CD4-positive, alpha-beta T cell treated with Interleukin-1 beta for 1 hour (primary cell): ENCODE measurements at places on chromosomes 2 and 18.

DNA sequence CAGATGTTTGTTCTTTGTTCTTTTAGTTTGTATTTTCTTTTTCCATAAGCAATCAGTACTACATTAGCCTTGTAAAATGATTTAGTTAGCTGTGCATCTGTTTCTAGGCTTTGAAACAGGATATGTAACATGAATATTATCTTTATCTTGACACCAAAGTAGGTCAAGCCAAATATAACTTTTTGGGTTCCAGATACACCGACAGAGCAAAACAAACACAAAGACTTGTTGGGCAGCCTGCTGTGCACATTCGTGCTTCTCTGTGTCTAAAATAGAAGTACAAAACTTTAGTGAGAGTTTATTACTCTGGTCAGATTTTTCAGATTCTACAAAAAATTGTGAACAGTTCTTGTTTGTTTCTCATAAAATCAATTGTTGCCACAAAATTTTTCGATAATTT, 1059.3 kb upstream of the GYPC start:
- no peak for DNase-seq

DNA sequence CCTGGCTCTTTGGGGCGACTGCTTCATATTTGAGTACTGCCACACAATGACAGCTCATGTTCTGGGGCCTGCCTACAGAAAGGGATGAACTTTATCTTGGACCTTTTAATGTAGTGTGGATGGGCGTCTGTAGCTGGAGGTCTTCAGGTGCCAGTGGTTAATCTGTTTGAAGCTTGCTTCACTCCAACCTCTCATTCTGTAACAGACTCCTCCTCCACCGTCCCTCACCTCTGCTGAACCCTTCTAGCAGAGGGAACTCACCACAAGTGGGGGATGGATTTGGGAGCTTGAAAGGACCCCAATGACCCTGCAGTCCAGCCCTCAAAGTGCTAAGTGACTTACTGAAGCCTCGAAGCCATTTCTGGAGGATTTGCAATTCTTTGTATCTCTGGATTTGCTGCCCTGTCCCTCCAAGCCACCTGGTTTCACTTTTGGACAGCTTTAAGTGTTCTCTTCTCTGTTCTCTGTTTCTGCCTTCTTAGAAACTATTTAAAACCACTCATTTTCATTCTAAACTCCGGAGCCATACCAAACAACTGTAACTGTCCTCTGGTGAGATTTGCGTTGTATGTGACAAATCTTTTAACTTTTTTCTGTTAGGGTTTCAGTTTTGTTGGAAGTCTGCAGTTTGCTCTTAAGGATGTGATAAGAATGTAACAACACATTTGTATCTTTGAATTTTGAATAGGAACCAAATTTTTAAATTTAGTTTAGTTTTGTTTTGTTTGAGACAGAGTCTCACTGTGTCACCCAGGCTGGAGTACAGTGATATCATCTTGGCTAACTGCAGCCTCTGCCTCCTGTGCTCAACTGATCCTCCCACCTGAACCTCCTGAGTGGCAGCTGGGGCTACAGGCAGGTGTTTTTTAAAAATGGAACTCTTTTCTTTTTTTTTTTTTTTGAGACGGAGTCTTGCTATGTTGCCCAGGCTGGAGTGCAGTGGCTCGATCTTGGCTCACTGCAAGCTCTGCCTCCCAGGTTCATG, 37.0 kb upstream of the CASP8 start:
- DNase-seq: no peak

DNA sequence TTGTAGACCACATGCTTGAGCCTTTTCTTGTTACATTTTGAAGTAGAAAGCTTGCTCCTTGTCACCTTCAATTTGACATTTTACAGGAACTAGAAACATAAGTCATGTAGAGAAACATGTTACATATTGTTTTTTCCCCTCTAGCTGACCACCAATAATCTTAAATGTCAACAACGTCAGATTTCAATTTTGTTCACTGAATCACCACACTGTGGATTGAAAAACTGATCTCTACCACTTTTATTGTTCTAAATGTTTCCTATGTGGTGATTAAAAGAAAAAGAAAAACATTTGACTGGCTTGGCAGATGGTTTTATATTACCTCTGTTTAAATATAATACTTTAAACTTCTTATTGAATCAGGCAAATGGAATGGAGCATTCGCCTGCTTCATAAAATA, 87.7 kb downstream of the DSEL start:
- no peak for DNase-seq

GRCh38 chr2:21650569-21650968, 526.8 kb downstream of the TDRD15 start:
- no peak for DNase-seq

- no peak for DNase-seq
Measured at GRCh38 chr2:198973785-198974184, 484.0 kb downstream of the SATB2 start.

- no peak for DNase-seq
Measured at GRCh38 chr2:25229279-25230197, 61.2 kb upstream of the POMC start.

DNA sequence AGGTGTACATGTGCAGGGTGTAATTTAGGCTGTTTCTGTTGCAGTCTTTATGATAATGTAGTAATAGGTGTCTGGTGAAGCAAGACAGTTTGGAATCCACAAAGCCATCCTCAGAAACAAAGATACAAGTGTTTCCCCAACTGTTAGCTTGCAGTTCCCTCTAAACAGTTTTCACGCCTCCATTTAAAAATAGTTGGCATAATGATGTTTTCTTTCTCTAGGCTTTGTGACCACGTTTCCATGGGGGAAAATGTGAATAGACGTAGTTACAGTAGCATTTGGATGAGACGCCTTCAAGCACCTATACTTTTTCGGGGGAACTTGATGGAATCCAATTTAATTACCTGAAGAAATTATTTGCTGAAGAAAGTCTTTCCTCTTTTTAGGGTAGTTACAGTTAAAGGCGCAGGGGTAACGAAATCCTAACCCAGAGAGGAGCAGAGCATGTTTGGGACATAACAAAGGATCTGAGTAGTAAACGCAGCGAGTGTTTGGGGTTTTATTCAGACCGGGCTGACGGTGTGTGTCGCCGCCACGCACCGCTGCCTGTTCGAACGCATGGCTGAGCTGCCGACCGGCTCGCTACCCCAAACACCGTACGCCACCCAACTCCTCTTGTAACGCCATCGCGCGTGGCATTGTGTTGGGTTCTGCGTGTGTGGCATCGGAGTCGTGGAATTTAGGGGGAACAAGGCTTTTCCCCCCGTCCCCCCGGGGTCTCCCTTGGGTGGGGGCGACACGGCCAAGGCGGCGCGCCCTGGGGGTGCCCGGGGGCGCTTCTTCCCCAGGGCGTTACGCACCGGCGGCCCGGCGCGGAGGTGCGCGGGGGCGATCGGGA, 681 bp upstream of the NRP2 start:
- no peak for DNase-seq

DNA sequence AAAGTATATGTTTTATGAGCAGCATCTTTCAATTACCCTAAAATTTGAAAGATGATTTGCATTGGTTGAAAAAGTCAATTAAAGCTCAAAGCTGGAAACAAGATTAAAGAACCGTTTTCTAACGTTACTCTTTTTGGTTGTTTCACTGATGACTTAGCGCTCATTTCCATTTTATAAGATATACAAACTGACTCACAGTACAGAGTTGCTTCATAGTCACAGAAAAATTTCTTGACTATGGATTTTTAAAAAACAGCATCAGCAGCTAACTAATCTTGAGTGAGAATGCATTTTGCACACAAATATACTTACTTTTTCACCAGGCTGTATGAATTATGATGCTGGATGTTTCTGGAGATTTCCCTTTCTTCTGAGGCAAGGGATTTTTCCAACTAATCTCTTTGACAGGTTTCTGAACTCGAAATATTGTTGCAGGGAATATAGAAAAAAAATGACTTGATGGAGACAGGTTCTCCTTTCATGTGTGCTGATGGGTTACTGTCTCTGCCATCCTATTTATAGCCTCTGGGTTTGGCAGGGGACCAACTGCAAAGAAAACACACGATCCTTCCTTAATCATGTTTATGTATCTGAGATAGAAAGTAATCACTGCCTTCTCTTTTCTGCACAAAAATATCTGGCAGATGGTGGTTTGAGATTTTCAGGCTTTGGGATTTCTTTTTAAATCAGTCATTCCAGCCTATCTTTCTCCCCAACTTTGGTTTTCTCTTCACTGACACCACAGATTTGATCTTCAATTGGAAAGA, 129.4 kb upstream of the DAPL1 start:
- DNase-seq: no peak

DNA sequence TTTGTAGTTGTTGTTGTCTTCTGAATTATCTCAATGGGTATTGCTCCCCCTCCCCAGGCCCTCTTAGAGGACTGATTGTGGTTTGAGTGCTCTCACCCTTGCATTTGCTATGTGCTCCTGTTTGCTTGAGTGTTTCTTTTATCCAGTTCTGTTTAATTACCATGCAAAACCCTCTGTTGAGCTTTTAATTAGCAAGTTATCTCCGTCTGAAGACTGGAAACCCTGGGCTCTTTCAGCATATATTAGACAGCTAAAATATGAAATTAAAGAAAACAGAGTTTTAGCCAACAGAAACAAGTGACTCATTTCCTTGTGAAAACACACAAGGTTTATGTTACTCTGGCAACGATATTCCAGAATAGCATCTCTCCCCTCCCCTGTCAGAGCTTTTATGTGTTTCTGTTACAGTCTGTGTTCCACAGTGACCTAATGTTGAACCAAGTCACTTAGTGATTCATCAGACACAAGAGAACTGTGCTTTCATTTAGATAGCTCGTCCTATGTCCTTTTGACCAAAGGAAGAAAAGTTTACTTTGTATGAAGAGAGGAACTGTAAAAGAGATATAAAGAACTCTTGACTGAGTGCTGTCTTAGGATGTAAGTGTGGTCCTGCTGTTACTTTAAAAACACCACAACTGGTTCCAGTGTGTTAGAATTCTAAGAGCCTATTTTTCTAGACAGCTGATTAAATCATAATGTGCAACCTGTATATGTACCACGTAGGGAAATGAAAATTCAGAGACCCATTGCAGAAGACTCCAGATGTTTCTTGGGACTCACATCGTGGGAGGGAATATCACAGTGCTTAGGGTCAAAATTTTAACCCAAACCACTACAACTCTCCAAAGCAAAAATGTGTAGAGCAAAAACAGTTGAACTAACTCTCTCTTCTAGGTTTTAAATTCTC, 172.8 kb upstream of the RBMS1 start:
- peak; percentile 26 for DNase-seq

DNA sequence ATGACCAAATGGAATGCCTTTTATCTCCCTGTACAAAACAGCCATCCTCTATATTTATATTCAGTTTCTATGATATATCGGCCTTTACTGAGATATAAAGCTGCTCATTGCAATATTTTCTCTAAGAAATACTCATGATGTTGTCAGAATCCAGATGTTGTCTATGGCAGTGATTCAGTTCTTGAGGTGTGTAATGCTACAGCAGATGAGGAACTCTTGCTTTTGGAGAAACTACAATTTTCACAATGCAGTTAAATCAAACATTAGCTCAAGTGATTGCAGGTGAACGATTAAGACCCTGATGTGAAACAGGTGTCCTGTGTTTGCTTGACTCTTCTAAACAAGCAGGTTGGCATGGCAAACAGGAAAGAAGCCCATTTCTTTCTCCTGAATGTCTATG, 256.2 kb upstream of the CDH20 start:
- no peak for DNase-seq

DNA sequence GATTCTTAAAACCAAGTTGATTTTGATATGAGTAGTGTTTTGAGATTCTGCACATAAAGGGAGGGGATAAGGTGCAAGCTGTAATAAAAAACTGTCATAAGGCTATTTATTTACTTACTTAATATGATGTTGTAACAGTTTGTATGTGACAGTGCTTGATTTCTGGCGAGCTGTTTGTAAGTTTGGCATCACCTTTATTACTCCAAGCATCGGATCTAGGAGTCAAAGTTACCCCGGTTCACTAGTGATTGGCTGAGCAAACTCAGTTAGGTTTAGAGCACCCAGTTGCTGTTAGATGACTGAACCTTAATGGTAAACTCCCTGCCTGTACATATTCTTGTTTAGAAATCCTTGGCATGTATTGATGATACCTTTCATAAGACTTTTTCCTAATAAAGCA, 16.1 kb downstream of the ZCCHC2 start:
- DNase-seq: no peak

DNA sequence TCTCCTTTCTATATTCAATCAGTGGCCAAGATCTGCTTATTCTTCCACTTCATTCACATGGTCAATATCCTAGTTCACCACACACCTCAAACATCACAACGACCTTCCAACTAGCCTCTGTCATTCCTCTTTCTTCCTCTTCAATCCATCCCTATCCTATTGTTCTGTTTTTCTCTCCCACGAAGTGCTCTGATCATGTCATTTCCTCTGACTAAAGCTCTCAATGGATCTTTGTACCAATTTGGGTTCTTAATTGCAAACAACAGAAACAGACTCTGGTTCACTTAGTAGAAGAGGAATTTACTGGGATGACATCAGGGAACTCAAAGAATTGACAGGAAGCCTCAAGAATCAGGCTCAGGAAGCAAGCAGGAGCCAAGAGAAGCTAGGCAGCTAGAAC, 23.5 kb downstream of the WNT10A start:
- DNase-seq: no peak

GRCh38 chr18:43635397-43635796, 358.1 kb upstream of the SYT4 start:
- DNase-seq: no peak

DNA sequence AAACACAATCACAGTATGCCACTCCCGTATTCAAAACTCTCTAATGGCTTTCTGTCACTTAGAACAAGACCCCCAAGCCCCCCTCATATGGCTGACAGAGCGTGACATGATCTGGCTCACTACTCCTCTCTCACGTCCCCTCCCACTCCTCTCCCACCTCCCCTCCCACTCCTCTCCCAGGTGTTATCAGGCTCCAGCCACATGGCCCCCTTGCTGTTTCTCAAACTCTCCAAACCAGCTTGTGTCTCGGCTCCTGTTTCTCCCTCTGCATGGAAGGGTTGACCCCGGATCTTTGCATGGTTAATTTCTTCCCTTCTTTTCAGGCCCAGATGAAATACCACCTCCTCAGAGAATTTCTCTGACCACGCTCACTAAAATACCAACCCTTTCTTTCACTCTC, 180.8 kb downstream of the SLC8A1 start:
- DNase-seq: no peak

DNA sequence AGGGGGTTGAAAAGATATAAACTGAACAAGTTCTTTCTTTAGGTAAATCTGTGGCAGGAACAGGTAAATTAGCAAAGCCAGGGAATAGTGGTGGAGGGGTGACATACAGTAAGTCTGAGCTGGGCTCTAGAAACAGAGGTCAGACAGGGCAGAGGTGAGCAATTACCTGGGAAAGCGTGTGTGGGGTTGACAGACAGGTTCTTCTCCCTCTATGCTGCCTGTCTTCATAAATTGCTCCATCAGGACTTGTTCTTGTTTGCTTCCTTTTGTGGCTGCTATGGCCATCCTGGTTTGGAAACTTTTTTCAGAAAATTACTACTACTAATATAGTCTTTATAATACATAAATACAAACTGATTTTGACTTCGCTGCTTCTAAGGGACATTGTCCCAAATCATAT, 3.4 kb upstream of the ANKRD12 start:
- no peak for DNase-seq
